ENCODE measurements at places on chromosomes 16 and 17.

DNA sequence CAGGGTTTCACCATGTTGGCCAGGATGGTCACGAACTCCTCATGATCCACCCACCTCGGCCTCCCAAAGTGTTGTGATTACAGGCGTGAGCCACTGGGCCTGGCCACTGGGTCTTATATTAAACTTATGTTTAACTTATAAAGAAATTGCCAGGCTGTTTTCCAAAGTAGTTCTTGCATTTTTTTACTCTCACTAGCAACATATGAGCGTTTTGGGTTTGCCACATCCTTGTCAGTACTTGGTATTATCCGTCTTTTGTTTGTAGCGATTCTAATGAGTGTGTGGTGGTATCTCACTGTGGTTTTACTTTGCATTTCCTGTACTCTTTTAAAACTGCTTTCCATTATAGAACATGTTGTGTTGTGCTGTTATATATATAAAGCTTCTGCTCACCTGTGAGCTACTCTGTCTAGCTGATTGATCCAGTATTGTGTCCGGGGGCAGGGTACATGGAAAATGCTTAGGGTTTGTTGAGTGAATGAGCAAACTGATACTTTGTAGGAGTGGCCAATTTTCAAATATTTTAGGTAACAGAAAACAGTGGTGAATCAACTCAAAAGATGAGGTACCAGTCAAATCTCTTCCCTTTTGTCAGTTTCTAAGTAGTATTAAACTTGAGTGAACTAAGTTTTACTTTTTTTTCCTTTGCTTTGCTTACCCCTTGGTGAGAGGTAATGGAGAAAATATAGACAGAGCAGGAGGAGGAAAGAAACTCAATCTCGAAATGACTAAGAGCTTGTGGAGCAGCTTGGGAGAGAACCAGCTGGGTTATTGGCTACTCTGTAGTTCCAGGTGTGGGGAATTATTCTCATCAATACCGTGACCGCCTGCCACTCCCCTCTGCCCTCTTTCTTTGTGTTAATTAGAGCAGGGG lies 75.8 kb downstream of the PITPNC1 start:
- DNase-seq: no peak

GRCh38 chr17:65260626-65261025 lies 123.5 kb downstream of the RGS9 start:
- no peak for DNase-seq

- no peak for DNase-seq
Measured at GRCh38 chr16:69048328-69049120, 56.9 kb upstream of the HAS3 start.

- no peak for DNase-seq
Measured at GRCh38 chr16:75798714-75799113, 72.4 kb upstream of the CPHXL start.

DNA sequence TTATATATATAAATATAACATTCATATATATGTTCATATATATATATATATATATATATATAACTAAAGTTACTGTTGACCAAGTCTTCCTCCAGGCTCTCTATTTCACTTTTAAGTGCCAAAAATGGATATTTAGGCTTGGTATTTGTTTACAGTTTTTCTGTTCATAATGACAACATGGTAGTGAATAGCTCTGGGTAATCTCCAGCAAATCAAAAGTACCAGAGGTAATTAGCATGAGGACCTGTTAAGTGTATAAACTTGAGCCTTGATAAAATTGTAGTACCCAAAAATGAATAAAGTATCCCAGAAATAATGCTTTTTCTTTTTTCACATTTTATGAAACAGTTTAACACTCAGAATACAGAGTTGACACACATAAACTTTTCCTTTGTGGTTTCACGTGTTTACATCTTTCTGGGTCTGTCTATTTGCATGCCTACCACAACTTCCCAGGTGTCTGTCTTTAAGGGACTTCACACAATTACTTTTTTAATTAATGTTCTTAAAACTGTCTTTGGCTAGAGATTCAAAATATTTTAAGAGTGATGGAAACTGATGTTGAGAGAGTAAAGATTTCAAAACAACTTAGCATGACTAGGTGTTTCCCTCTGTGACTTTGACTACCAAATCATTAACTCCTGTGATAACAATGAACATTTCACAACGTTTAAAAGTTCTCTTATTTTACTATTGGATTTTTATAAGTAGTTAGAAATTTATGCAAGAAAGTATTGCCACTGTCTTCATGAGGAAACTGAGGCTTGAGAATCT lies 47.9 kb downstream of the RABEP1 start:
- DNase-seq: no peak

DNA sequence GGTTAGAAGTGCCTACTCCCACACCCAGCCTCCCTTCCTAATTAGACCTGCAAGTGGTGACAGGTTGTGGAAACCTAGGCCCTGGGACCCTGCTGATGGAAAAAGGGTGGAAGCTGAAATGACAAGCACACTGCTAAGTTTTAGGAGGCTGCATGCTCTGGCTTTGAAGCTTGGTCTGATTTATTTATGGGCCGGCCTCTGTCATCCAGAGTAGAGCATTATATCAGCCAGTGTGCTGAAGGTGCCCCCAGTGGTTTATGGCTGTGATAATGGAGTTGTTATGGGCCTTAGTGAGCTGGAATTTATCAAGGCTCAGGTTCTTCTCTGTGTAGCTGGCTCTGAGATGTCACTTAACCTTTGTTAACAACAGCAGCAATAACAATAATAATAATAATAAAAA lies 142.6 kb downstream of the UTP18 start:
- no peak for DNase-seq

DNA sequence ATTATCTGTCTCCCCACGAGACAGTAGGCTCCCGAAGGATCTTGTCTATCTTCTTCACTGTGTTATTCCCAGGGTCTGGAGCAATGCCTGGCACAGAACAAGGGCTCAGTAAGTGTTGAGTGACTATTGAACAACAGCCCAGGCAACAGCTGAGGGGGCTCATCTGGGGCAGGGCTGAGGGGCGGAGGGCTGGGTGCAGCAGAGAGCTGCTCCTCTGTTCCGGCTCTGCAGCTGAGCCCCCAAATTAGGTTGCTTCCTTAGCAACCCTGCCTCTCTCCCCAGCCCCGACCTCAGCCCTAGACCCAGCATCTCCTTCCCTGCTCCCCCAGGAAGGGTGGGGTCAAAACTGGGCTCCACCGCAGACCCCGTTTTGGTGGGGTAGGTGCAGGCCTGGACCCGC lies 32.2 kb downstream of the ITGAE start:
- DNase-seq: no peak

DNA sequence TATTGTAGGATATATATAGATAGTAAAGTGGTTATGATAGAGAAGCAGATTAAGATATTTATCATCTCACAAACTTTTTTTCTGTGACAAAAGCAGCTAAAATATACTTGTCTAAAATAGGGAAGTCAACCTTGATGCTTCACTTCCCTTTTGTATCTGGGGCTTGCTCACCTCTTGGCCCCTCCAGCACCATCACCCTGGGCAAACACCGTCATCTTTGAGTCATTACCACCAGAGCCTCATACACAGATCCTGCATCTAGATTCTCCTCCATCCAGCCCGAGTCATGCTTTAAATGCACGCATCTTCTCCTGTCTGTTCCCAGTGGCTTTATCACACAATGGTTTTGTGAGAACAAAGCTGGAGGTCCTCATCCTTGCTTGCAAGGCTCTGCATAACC lies 1062.7 kb upstream of the EEF2KMT start:
- no peak for DNase-seq

GRCh38 chr16:74608381-74608780 lies 1.5 kb upstream of the GLG1 start:
- DNase-seq: no peak

DNA sequence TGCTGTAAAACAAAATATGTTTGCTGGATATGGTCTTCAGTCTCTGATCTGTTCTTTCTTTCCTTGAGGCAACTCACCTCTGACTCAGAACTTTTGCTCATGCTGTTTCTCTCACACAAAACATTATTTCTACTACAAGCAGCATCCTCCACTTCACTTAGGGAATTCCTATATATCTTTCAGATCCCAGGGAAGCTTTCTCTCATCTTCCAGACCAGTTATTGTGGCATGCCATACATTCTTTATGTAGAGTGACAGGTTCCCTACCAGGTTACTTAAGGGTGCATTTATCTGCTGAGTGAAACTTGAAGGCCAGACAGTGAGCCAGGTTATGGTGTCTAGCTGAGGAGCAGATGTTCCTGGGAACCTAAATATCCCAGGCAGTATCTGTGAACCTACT lies 1226.0 kb downstream of the CDH8 start:
- DNase-seq: no peak

Measured in activated naive CD4-positive, alpha-beta T cell treated with Interleukin-2 at 50 U/mL for 16 hours (primary cell).